ENCODE measurements at places on chromosomes 4 and X.

DNA sequence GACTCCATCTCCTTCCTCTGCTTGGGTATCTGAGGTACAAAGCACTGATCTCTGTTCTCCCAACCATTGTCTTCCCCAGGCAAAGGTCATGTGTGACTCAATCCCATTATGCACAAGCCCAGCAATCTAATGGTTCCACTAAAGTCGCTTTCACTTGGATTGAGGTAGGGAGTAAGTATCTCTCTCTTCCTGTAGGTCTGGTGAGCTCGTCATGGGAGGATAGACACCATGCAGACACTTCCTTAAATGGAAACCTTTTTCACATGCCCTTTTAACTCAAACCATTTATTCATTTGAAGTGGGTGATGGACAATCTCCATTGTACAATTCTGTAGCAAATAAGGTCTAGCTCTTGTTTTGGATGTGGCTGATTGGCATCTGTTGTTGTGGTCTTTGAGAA is 245.2 kb upstream of the CLNK start:
- no peak for DNase-seq

DNA sequence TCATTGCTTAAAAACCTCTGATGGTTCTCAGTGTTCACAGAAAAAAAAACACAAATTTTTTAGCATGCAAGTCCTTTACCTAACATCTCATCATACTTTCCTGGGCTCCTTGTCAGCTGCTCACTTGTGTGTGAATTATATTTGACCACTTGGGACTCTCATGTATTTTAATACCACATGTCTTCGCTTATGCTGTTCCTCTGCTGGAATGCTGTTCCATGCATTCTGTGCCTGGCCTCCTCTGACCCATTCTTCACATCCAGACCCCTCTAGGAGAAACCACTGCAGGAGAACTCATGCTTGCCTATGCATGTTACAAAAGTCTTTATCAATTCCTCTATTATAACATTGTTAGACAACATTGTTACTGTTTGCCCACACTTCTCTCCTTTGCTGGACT is 157.6 kb downstream of the PDGFRA start:
- DNase-seq, result no peak

GRCh38 chr4:173499658-173500535 is 30.1 kb downstream of the HAND2 start:
- no peak for DNase-seq

GRCh38 chr4:25585901-25586523 is 69.6 kb upstream of the SLC34A2 start:
- no peak for DNase-seq

GRCh38 chr4:87046121-87046551 is 111.3 kb downstream of the AFF1 start:
- DNase-seq, result no peak

Data from left renal cortex interstitium (tissue), 4 donors.